ENCODE measurements at places on chromosomes 1 and 21.

DNA sequence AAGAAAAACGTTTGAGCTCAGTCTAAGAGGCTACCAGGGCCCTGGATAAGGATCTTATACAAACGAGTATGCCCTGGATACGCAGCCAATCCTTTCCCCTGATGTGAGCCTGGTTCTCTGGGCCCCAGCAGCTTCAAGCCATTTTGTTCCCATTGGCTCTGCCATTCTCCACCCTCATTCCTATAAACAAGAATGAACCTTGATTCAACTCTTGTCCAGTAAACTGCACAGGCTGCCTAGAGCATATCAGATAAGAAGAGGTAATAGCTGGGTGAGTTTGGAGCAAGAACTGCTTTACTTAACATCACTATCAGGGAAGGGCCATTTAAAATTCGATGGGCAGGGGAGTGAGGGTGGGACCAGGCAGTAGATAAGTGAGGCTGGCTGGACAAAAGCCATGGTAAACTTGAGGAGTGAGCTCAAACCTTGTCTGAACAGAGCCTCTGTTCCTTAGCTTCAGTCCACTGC lies 11.3 kb downstream of the BTG2 start:
- DNase-seq = no peak

- no peak for DNase-seq
Observed at GRCh38 chr1:157671895-157672294, 28.7 kb downstream of the FCRL3 start.

DNA sequence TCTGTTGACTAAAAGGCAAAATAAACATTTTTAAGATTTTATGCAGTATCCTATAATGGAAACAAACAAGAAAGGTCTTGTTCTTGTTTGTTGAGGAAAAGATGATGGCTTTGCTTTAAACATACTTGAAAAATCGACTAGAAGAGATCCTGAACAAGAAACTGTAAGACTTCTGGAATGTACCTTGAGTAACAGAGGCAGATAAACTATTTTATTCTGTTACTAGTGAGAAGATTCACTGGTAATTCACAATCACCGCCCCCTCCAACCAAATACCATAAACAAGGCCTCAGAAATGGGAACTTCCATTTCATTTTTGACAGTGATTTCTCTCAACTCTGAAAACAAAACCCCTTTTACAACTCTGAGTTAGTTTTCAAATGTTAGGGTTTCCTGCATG lies 18.1 kb downstream of the TSEN15 start:
- DNase-seq = no peak

- no peak for DNase-seq
Observed at GRCh38 chr1:185896863-185897262, 162.7 kb downstream of the HMCN1 start.

DNA sequence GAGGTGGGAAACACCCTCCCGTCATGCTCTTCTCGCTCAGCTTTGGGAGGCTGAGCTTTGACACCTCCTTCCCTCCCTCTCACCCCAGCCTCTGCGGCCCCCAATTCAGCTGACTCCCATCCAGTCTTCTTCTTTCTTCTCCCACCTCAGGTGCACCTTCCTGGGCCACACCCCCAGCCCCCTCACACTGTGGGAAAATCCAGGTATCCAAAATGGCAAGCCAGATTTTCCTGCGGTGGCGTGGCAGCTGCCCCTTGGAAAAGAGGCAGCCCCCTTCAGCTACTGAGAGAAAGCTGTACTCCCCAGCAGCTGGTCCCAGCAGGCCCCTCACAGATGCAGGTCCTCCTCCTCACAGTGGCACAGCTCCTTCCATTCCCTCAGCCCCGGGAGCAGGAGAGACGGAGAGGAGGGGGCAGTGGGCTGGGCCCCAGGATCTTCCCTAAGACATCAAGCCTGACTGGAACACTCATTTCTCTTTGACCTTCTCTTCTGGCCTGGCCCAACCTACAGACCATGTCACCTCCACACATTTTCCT lies 61.6 kb downstream of the OPTC start:
- DNase-seq = no peak

- peak; percentile 18 for DNase-seq
Observed at GRCh38 chr21:42341776-42342542, 8.8 kb downstream of the TFF2 start.

DNA sequence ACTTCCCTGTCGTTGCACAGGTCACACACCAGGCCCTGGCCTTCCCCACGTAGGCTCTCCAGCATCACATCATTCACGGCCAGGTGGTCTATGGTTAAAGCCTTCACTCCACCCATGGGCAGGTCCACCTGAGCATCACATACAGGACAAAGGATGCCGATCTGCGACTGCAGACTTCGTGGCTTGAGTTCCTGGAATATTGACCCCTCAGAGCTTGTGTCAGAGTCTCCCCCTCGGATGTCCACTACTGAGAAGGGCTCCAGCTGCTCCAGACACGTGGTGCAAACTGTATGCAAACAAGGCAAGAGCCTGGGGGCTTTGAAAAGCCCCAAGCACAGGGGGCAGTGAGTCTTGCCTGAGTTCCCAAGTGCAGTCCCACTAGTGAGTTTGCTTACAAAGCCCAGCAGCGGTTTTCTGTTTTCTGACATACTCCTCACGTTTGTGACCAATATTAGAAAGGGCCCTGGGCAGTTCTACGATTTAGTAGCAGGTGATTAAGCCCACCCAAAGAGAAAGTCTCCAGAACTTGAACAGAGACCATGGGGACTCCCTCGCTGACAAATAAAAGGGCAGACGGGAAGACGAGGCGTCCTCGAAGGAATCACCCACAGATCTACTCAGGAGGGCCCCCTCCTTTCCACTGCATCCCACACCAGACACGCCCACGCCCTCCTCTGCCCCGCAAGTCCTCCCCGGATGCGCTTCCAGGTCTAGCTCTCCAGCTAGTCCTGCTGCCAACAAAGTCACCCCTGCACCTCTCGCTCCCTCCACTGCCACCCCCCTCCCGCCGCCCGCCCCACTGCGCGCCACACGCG lies 568 bp downstream of the TRIM45 start:
- DNase-seq = peak; percentile 79

DNA sequence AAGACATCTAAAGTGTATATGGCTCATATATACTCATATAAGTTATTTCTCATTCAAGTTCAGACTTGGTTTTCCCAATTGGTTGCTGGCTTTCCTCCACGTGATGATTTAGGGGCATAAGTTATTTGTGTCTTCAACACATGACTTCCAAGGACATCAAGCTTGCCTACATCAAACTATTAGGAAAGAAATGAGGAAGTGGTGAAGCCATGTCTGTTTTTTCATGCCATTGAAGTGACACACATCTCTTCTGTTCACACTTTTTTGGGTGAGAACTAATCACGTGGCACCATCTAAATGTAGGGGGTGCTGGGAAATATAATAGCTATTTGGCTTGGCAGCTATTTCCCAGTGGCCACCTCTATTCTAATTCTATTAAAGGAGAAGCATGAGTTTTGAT lies 282.1 kb downstream of the OMA1 start:
- DNase-seq = no peak

- DNase-seq = no peak
Observed at GRCh38 chr1:50347933-50348332, 75.3 kb downstream of the DMRTA2 start.

- DNase-seq = peak; percentile 6
Observed at GRCh38 chr1:31529999-31530684, 46.2 kb upstream of the TINAGL1 start.

DNA sequence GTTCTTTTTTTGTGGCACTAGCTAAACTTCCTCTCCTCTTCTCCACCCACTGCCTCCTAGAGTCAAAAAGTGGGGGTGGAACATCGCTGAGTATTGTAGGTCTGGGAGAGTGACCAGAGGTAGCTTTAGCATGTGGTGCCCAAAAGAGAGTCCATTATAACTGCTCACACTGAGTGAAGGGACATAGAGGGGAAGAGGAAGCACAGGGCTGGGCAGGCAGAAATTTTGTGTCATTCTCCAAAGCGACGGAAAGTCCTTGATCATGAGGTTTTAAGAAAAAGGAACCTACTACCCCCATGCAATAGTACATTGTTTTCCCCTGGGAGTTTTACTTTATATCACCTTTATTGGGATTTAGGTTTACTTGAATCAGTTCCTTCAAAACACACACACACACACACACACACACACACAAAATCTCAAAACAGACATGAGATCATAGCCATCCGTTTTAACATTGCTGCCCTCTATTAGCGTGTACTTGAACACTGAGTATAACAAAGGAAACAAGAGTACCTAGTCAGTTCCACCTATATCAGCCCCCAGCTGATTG lies 4.1 kb downstream of the CD84 start:
- no peak for DNase-seq

DNA sequence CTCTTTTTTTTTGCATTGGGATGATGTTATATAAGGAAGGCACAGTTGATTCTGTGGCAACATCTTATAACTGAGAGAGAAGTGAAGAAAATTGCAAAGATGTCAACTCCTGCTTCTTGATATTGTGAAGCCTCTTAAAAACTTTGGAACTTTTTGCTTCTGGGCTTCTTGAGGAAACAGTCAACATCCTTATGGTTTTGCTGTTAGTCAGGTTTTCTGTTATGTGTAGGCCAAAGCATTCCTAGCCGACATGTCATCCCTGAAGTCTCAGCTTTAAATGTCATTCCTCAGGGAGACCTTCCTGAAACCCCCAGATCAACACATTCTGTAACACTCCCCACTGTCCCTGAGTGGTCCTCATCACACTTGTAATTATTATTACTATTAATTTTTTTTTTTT lies 12.6 kb downstream of the FALEC start:
- DNase-seq = no peak

DNA sequence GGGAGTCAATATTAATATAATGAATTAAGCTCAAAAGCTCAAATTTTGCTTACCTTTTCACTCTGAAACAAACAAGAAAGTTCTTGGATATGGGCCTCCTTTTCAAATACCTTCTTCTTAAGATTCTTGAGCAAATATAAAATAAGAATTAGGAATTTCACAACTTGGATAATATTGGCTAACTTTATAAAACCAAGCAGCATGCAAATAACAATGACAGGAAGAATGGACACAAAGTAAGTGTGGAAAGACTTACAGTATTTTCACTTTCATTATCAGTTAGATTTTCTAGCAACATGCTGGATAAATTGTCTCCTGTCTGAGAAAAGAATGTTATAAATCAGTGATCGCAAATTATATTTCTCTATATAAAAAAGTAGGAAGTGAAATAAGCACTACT lies 13.2 kb downstream of the ODF2L start:
- no peak for DNase-seq

DNA sequence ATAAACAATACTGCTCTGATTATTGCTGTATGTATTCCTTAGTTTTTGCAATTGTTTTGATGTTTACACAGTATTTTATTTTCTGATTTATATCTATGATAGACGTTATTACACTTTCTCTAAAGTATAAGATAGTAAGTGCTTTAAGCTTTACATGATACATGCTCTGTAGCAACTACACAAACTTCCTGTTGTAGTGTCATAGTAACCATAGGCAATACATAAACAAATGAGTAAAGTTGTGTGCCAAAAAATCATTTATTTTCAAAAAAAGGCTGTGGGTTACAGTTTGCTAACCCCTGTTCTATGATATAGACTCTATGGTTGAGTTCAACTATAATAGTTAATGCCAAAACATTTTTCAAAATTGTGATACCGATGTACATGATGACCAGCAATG lies 1156.4 kb downstream of the AMY1C start:
- DNase-seq = no peak

- no peak for DNase-seq
Observed at GRCh38 chr1:106768501-106768900, 288.0 kb upstream of the PRMT6 start.

GRCh38 chr1:151165281-151165737 lies 393 bp downstream of the LYSMD1 start:
- DNase-seq = peak; percentile 68

DNA sequence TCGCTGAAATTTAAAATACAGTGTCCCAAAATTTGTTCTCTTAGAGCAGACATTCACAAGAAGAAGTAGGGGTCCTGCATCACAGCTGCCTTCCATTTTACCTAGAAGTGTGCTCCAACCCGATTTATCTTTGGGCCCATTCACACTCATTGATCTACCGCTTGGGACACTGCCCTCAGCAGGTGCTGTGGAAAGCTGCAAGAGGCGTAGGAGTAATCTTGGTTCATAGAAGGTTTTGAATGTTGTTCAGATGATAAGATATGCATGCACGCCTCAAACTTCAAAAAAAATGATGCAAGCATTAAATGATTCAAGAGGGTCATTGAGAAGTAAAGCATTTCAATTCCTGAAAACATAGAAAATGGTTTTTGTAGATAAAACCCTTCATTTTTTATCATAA lies 18.6 kb upstream of the C1orf105 start:
- peak; percentile 0 for DNase-seq

DNA sequence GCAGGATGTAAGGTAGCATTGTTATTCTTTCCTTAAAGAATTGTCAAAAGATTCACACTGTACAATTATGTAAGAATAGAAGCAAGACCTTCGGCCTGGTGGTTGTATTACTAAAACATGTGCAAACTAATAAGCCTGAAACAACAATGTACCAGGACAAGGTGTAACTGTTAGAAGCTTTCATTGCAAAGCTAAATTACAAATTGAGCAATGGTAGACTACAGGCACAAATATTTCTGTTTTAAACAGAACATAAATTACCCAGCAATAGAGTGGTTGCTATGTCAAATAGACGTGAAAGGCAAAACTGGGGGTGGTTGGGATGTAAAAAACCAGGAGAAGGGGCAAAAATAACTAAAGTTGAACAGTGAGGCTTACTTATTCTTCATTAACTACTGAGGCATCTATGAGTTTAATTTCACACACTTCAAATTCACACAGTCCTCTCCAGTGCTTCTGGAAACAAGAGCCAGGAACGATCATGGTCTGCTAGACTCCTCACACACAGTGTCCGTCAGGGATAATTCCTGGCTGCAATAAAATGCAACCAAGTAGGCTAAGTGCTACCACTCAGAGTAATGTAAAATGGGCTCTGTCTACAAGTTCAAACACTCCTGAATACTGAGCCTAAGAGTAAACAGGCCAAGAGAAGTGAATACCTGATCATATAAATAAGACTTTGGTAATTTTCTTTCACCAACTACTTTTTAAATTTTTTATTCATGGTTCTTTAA lies 39.3 kb upstream of the C1orf198 start:
- DNase-seq = no peak

- no peak for DNase-seq
Observed at GRCh38 chr1:2481885-2482284, 5.8 kb downstream of the PLCH2 start.

GRCh38 chr1:22534951-22535350 lies 28.3 kb upstream of the EPHA8 start:
- DNase-seq = no peak

DNA sequence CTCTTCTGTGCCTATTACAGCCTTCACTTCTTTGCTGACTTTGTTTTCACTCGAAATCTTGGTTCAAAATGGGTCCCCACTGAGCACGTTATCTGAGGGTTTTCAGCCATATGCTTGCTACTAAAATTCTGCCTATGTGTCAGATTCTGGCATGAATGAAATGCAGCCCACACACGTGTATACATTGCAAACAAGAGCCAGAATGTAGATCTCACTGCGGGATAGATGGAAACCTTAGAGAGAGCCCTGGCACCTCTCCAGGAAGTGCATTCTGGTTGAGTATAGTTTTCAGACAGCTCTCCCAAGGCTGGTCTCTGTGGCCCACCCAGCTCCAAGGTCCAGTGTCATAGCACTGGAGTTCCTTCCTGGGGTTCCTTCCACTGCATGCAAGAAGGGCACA lies 234.7 kb upstream of the GJB5 start:
- no peak for DNase-seq

All from NCI-H146 (cell line).